T-cell (primary cell): ENCODE measurements at places on chromosomes 1 and 21.
A peak's percentile ranks its signal among the peaks of the same experiment; 100 is the strongest.

DNA sequence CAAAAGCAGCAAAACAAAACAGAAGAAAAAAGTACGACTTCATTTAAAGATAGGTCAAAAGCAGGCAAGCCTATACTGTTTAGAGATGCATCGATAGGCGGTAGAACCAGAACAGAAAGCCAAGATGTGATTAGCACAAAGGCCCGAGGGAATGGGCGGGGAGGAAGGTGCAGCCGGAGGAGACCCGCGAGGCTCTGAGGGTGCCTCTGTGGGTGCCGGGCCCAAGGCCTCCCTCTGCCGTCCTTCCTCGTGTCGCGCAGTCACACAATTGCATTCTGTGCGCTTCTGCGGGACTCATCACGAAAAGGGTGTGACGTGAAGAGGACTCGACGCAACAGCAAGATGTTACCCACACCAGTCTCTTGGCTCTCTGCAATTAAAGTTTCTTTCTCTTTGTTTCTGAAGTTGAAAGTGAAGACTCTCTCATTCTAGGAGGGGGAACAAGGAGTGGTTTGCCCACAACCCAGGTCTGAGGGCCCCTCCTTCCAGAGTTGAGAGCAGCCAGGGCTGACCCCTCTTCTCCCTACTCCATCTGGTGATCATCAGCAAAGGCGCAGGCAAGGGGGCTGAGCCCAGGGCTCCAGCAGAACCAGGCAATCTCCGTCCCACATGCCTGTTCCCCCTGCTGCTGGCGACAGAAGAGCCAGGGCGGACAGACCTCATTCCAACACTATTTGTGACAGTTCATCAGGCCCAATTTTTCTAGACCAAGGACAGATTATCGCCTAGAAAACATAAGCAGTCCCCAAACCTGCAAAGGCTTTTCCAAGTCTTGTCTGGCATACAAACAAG lies 41.0 kb downstream of the NPHP4 start:
- DNase-seq: no peak

- no peak for DNase-seq
Measured at GRCh38 chr1:240044620-240045019, 47.1 kb upstream of the FMN2 start.

DNA sequence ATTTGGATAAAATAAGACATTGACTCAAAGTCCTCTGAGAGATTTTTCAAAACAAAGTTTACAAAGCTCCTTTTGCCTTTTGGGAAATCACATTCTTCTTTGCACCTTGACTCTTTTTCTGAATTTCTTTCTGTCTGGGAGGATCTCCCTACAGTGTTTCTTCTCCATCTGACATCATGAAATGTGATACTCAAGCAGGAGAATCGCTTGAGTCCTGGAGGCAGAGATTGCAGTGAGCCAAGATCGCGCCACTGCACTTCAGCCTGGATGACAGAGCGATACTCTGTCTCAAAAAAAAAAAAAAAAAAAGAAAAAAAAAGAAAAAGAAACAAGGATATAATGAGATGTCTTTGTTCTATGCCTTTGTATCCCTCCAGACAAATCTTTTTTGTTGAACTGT lies 13.3 kb upstream of the GRIK1 start:
- no peak for DNase-seq

DNA sequence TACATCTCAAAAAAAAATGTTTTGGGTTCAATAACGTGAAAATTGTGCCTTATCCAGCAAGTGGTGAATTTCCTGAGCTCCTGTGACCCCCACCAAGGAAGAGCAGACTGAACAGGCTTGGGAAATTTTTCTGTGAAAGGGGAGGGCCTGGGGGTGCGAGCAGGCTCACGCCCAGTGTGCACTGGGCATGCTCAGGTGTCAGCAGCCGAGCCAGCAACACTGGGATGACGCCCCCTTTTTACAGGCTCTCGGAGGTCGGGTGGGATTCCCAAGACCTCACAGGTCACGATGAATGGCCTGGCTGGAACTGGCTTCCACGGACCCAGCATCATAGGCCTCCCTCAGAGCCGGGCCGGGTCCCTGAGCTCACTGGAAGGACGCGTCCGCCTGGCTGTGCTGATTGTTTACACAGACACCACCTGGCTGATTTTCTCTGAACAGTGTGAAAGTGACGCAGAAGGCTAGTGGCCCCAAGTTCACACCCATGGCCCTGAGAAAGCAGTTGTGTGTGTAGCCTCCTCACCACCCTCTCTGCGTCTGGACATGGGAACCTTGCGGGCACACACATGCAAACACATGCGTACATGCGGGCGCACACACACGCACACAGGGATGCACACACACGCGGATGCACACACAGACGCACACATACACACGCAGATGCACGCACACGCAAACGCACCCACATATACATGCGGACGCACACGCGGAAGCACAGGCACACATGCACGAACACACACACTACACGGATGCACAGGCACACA lies 9.2 kb downstream of the CSTB start:
- no peak for DNase-seq

DNA sequence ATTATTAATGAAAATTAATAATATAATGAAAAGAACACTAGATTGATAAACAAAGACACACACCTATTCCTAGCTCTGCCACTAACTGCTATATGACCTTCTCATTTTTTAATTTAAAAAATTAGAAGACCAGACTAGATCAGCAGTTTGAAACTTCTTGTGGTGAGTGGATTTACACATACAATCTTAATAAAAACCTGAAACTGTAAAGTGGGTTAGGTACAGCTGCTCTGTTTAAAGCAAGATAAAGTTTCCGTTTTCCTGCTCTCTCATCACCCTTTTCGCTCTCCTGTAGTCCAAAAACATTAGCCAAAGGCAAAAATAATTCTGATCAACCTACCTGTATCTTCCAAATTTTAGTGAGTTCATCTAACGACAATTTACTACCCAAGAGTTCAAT lies 58.6 kb downstream of the USP24 start:
- no peak for DNase-seq

DNA sequence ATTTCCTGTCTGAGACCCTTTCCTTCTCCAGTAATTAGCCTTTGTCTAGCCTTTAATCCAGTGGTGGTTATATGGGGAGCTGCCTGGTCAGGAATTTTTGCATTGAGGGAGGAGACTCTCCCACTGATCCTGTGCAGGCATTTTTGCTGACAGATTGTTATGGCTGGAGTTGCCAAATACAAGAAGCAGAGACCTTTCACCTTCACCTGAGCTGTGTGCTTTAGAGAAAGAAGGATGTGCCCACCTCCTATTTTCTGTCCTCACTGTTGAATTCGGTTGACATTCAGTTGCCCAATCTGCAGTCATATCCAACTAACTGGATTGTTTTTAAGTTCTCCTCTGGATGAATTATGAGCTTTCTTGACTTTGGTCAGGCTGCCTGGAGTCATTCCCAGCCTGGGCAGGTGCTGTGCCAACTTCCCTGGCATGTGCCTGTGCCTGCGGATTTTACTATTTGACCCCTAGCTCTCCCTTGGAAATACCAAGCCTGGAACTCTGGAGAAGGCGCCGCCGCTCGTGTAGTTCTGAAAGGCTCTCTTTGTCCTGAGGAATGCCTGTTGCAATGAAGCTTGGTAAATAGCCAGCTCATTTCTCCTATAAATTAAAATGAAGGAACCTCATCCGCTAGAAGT lies 143.9 kb downstream of the NOS1AP start:
- DNase-seq: no peak

DNA sequence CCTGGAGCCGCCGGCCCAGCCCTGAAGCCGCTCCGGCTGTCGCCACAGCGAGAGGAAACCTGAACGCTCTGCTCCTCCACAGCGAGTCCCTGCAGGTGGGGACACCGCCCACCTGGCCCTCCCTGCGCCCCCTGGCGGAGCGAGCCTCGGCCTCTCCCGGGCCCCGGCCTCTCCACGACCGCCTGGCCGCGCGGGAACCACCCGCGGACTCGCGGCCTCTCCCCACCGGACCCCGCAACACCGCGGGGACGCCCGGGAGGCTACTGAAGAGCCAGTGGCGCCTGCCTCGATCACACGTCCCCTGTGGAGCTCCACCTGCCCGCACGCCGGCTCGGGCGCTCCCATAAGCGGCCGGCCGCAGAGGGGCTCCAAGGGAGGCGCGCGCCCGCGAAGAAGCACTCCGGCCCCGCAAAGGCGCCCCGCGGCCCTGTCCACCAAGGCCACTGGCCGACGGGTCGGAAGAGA lies 109.6 kb downstream of the KCNN3 start:
- peak; percentile 64 for DNase-seq

- DNase-seq: no peak
Measured at GRCh38 chr1:247370786-247371732, 39.4 kb upstream of the ZNF496 start.

- no peak for DNase-seq
Measured at GRCh38 chr1:98468111-98468717, 193.3 kb upstream of the SNX7 start.

GRCh38 chr21:38987633-38988508 lies 182.1 kb downstream of the ETS2 start:
- DNase-seq: no peak

DNA sequence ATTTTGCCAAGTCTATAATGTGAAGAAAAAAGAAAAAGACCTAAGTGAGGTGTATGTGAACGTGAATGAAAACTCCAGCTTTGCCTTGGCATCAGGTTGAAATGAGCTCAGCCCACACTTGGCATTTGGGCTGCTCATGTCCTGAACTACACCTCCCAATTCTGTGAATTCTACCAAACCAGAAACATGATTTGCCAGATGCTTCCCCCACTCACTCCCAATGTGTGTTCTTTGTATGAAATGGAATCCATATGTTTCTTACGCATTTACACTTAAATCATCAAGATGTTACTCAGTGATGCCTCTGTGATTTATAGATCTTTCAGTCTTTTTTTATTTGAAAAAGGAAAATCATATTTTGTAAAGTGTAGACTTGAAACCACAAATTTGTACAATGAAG lies 32.8 kb upstream of the RUNX1 start:
- no peak for DNase-seq

DNA sequence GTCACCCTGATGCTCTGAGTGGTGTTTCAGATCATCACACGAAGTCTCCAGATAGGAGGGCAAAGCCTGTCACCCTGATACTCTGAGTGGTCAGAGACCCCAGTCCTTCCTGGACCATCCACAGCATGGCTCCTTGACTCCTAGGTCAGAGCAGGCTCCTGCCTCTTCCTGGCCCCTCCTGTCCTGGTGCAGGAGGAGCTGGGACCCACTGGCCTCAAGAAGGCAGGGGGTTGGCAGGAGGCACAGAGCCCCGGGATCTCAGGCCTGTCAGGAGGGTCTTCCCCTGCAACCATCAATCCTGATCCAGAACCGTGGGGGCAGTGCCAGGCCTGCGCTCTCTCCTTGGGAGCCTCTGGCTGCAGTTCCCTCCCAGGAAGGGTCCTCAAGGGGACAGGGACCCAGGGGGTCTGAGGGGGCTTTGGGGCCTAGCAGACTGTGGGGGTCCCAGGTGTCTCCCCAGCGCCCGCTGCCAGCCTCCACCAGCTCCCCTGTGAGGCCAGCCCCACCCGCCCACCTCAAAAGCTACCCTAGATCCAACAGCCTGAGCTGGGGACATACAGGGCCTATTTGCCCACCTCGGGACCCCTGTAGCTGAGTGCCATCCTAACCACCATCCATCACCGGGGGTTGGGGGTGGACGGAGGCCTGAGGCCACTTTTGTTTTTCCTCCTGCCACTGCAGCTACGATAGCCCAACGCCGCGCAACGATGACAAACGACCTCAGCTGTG lies 27.5 kb downstream of the COL6A1 start:
- DNase-seq: no peak

GRCh38 chr1:168408539-168408865 lies 127.8 kb downstream of the TBX19 start:
- DNase-seq: no peak

DNA sequence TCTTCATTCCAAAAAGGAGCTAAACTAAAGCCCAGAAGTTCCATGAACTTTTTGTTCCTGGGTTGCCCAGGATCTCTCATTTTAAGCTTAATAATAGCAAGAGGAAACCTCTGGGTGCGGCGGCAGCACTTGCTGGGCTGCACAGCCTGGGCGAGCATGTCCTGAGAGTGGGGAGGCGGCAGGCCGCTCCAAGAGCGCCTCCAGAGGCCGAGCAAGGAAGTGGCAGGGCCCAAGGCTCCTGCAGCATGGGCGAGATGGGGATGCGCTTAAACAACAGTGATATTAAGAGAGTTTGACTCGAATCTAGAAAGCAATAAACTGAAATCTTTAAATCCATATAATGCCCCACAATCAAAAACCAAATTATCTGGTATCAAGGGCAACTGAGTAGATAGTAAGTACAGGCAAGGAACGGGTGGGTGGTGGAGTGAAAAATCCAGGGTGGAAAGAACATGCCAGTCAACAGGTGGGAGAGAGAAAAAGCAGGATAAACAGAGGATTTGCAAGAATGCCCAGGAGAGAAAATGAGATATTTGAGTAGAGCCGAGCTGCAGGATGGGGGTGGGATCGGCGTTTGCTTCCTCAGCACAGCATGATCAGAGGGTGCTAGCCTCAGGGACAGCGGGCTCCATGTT lies 14.1 kb upstream of the TNR start:
- no peak for DNase-seq

GRCh38 chr1:94325377-94326302 lies 88.3 kb upstream of the ARHGAP29 start:
- DNase-seq: no peak

DNA sequence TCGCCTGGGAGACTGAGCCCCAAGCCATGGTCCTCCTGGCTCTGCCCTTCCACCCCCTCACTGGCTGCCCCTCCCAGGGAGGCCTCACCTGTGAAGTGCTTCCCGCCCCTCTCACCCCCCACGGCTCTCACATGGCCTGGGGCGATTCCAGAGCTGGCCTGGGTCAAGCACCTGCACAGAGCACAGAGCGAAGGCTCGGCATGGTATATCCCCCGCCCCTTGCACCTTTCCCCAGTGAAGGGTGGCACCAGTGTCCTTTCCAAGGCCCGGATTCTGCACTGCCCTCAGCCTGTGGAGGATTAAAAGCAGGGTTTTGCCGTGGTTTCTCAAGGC lies 1.1 kb upstream of the AJAP1 start:
- no peak for DNase-seq

- DNase-seq: peak; percentile 66
Measured at GRCh38 chr1:28877132-28877781, 37.1 kb upstream of the EPB41 start.

GRCh38 chr1:155984341-155984740 lies 6.0 kb upstream of the ARHGEF2 start:
- no peak for DNase-seq

DNA sequence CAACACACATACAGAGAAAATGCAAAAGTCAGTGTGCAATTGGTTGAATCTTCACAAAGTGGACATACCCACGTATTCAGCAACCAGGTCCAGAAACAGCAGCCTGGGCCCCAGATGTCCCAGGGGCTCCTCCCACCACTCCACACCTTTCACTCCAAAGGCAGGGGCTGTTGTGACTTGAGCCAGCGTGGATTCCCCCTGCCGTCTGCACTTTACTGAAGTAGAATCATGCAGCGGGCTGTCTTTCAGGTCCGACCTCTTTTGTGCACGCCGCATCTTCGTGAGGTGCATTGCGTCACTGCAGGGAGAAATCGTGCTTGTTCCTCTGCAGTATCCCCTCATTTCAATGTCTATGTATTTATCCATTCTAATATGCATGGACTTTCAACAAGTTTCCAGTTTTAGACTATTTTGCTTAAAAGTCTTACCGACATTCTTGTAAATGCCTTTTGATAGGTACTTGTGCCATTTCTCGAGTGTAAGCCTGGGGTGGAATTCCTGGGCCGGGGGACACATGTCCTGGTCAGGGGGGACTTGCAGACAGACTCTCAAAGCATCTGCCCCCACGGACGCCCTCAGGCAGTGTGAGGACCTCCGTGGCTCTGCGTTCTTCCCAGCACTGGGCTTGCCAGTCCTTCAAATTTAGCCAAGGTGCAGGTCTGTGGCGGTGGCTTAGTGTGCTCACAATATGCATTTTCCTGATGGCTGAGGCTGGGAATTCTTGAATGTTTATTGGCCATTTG lies 29.3 kb upstream of the ACTRT2 start:
- no peak for DNase-seq
